ENCODE measurements at places on chromosomes 2 and 18.

- DNase-seq = no peak
Measured at GRCh38 chr2:199303728-199304177, 154.0 kb downstream of the SATB2 start.

DNA sequence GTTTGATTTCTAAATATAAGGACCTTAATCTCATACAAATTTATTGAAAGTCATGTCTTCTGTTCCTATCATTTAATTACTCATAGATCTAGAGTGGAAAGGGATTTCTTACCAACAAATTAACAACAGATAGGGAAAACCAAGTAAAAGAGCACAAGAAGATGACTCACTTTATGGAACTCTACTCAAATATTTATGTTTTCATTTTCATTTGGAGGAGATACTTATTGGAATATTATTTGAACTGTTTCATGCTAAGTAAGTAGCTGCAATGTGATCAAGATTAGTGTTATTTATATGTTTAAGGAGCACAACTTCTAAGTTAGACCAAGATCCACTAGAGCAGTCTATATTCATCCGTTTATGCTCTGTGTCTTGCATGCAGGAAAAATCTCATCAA lies 1.3 kb downstream of the NT5C1B start:
- no peak for DNase-seq

DNA sequence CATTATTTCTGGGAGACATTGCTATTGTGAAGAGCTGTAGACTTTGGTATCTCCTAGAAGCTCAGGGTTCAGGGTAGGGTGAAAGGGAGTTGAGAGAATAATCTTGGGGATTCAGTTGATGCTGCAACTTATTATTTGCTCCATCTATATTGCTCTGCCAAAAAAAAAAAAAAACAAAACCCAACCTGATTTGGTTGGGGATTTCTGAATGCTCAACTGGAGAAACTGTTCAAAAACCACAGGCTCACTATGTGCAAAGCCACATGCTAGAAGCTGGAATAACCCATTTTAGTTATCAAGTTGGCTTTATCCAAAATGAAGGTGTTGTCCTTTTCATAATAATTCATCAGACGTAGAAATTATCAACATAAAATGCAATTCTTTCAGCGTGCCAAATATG lies 309.1 kb downstream of the TGIF1 start:
- DNase-seq = no peak

- DNase-seq = no peak
Measured at GRCh38 chr2:33426666-33427231, 49.7 kb upstream of the RASGRP3 start.

DNA sequence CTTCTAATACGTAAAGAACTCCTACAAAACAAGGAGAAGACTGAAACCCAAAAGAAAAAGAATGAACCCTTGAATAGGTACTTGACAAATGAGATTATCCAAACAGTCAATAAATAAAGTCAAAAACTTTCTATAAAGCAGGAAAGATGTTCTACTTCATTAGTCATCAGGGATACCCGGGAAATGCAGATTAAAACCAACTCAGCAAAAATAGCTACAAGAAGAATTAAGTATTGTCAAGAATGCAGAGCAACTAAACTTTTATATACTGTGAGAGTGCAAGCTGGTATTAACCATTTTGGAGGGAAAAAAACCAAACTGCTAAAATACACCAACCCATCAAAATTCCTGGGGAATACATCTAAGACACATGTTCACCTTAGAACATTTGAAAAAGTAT lies 10.4 kb downstream of the TXNL1 start:
- no peak for DNase-seq

DNA sequence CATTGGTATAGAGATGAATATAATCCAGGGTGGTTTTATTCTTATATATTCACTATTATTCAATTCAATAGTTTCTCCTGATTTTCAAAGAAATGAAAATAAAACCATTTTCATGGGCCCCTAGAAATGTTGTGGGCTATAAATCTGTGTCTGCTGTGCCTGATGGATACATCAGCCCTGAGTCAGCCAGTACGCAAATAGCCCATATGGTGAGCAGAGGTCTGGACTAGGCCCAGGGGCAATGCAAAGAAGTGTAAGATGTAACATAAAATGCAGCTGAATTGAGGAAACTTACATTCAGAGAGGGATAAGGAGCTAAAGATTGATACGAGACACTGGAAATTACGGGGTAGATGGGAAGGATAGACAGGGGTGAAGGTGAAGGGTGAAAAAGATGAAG lies 122.5 kb downstream of the MAIP1 start:
- no peak for DNase-seq

- no peak for DNase-seq
Measured at GRCh38 chr18:2508678-2509077, 62.6 kb downstream of the METTL4 start.

- no peak for DNase-seq
Measured at GRCh38 chr2:208253600-208254117, 1.2 kb downstream of the IDH1 start.

- no peak for DNase-seq
Measured at GRCh38 chr2:9212010-9212635, 5.5 kb downstream of the ASAP2 start.

DNA sequence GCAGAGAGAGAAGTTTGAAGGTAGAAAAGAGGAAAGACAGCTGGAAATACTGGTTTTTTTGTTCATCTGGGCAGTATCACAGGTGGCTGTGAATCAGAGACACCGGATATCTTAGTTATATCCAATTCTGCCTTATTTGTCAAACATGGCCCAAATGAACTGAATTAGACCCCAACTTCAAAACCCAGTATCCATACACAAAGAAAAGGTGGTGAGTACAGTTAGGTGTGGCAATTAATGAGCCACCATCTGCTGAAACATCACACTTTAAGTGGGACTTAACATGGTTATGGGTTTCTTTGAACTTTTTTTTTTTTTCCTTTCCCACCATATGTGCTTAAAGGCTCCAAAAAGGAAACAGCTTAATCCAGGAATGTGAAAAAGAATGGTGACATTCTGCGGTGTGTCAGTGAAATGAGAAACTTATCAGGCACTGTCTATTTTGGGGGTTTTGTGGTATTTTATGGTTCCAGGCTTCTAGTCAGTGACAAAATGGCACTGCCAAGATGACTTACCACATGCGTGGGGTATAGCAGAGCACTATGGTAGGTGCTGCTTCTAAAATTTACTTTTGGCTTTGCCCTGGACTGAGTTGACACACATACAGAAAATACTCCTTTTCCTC lies 5.0 kb upstream of the TMEM178A start:
- DNase-seq = no peak

- no peak for DNase-seq
Measured at GRCh38 chr18:35334821-35335220, 9.4 kb downstream of the ZNF24 start.

DNA sequence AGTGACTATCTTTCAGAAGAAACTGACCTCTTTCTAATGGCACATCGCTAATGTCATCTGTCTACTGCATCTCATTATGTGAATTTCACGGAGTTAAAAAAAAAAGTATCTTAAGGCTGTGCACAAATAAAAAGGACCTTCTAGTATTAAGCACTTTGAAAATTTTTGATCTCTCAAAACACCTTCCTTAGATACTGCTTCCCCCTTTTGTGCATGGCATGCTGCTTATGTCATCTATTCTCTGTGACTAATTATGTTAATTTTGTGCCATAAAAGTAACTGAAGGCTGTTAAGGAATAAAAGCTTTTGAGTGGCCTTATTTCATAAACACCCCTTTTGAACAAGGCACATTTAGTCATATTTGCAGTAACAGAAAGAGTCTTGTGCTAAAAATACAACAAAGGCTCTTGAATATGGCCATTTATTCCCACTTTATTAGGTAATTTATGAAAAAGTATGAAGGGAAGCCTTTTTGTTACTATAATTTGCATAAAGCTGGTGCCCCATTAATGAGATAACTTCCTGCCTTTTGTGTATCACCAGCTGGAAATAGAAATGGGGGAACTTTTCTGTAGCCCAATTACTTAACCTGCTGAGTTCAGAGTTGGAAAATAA lies 1412.0 kb upstream of the ZEB2 start:
- no peak for DNase-seq

DNA sequence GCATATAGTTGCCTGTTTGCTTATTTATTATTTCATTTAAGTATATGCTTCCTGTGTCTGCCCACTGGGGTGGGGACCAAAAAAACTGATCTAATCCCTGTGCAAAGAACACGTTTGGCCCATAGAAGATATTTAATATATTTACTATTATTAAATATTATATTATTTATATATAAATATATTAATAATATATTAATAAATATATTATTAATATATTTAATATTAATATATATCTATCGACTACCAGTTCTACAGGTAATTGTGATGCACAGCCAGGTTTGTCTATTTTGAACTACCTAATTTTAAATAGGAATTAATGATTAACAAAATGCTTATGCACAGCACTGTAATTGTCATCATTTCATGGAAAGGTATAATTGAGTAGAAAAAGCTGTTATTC lies 288.9 kb upstream of the LYPD1 start:
- no peak for DNase-seq

GRCh38 chr2:111178730-111179405 lies 58.2 kb downstream of the BCL2L11 start:
- no peak for DNase-seq

DNA sequence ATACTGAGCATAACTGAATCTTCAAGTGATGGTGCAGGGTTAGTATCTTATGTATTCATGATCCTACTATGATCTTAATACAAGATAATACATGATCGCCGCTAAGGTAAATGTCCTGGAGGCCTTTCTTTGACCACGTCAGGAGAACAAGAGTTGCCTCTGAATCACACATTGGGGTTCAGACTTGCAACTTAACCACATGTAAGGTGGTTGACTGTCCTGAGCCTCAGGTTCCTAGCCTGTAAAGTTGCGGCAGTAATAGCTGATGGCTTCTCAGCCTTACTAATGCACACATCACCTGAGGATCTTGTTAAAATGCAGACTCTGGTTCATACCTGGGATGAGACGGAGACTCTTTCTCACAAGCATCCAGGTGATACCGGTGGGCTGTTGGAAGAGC lies 112.5 kb downstream of the MGAT5 start:
- DNase-seq = no peak

DNA sequence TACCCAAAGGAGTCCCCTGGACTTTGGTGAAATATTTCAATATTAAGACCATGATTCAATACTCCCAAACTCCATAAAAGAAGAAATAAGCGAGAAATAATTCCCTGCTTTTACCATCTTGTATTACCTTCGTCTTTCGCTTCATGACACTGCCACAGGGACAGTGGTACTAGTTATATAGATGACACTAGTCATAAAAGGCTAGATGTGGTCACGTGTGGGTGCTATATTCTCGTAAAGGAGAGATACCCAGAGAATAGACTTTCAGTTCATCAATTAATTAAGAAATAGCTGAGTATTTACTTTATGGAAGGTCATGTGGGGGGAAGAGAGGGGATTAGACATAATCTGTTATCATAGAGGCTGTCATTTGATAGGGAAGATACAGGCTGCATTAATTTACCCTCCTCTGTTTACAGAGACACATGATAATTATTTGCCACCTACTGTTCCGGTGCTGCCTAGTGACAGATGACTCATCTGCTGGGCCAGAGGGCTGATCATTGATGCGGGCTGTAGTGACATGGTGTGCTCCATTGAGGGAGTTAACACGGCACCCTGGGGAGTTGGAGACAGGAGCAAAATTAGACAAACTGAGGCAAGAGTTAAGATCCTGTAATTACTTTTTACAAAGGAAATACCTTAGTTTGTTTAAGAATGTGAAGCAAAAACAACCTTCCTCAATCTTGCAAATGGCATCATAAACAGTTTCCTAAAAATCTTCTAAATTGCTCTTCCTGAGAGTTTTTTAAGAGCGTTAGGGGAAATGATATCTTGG lies 78.2 kb upstream of the ITGB6 start:
- no peak for DNase-seq

DNA sequence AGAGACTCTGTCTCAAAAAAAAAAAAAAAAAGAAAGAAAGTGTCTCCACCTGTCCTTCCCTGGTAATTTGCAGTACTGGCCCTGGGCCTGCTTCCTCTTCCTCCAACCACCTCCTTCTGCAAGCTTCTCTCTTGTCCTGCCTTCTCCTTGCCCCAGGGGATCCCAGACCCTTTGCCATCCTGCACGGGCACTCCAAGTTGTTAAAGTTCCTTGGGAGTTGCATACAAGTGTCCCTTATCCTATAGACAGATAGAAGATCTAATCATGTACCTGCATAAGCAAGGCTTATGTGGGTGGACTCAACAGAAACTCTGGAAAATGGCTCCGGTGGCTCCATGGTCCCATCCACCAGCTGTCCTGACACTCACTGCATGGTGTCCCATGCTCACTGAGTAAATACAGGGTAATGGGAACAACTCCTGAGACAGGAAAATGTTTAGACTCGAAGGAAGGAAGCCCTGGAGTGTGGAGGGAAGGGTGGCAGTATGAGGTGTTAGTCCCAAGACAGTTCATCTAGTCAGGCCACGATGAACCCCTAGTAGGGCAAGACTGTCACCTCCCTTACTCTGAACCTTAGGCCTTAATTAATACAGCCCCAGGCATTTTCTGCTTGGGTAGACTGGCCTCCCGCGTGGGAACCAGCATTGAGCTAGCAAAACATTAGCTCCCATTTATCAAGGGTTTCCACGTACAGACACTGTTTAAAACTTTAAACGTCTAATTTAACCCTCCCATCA lies 17.1 kb downstream of the ODC1 start:
- DNase-seq = no peak

DNA sequence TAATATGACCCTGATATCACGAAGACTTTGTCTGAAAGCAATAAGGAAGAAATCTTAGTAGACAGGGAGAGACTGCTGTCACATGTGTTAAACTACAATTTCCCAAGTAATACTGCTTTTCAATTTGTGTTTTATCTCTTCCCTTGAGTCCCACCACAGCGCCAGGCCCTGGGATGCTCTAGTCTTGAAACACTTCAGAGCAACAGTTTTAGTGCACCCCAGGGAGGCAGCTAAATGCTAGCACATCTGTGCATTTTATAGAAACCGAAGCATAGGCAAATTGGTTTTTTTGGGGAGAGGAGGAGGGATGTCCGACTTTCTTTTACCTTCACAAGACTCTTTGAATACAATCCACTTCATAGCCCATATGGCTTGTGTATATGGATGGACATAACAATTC lies 550.0 kb upstream of the SYT4 start:
- no peak for DNase-seq

- DNase-seq = no peak
Measured at GRCh38 chr2:187302116-187302515, 145.9 kb downstream of the CALCRL start.

- DNase-seq = no peak
Measured at GRCh38 chr2:54099829-54100585, 15.4 kb upstream of the ACYP2 start.

- no peak for DNase-seq
Measured at GRCh38 chr2:118535171-118535817, 312.2 kb downstream of the EN1 start.

DNA sequence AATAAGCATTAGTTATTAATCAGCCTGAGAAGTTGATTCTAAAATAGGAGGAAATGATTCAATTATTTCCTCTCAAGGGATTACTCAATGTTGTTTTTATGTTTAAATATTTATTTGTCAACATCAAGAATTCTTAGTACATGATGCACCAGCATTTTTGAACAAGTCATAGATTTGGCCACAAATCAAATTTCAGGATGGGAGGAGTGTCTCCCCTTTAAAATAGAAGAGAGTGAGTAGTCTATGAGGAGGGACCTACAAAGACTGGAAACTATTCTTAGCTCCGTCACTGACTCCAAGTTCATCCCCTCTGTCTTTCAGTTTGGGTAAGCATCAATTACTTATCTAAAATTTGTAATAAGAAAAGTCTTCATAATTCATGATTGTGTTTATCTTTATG lies 18.6 kb upstream of the IL18R1 start:
- DNase-seq = no peak

GRCh38 chr2:124625561-124625960 lies 600.5 kb downstream of the CNTNAP5 start:
- no peak for DNase-seq
